Kidney (tissue), 22 donors: ENCODE measurements at places on chromosomes 12 and 14. TPM values are rescaled to one million over a fixed set of nuclear protein-coding genes. Genes with fewer than 3 reads are reported as not detected.

- no peaks in the 10 kb centered on the region for H3K36me3 ChIP-seq
- no peak for DNase-seq
- no peaks in the 10 kb centered on the region for H3K4me1 ChIP-seq
- no peak overlapping the region for H3K4me3 ChIP-seq
- H3K27ac ChIP-seq = no peak overlapping the region
- H3K27me3 ChIP-seq = no peaks in the 10 kb centered on the region
Observed at GRCh38 chr12:39095636-39096330, 190.4 kb upstream of the CPNE8 start.

DNA sequence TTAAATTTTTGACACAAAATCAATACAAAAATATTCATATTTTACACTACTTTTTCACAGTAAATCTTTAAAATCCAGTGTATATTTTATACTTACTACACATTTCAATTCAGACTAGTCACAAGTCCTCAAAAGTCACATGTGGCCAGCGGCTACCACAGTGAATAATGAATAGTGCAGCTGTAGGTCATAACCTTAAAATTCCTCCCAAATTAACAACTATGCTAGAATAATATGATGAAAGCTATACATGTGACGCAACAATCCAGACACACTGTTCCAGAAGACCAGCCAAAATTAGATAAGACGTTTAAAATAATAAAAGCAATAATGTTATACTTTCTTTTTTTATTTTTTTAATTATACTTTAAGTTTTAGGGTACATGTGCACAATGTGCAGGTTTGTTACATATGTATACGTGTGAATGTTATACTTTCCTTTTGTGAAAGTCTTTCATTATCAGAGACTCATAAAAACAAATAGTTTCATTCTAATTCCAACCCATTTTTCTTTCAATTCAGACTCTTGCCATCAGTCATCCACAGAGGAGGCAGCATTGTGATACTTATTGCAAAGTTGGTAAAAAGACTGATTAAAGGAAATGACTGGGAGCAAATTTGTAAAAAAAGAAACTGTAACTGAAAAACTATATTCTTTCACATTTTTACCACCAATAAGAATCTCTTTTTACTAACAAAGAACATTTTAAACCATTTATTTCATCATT is 67.0 kb downstream of the C2CD5 start:
- H3K36me3 ChIP-seq = peaks cover 5% of the 10 kb centered on the region
- no peak overlapping the region for H3K27ac ChIP-seq
- no peaks in the 10 kb centered on the region for H3K27me3 ChIP-seq
- H3K4me1 ChIP-seq = no peaks in the 10 kb centered on the region

- no peak for DNase-seq
- no peaks in the 10 kb centered on the region for H3K36me3 ChIP-seq
- no peaks in the 10 kb centered on the region for H3K4me1 ChIP-seq
- no peak overlapping the region for H3K27ac ChIP-seq
Observed at GRCh38 chr12:116481726-116482125, 77.5 kb upstream of the MAP1LC3B2 start.

- no peak overlapping the region for H3K4me3 ChIP-seq
- H3K36me3 ChIP-seq = no peaks in the 10 kb centered on the region
- no peaks in the 10 kb centered on the region for H3K27me3 ChIP-seq
- H3K27ac ChIP-seq = no peak overlapping the region
- no peaks in the 10 kb centered on the region for H3K4me1 ChIP-seq
Observed at GRCh38 chr12:58186914-58187313, 245.5 kb downstream of the ATP23 start.

DNA sequence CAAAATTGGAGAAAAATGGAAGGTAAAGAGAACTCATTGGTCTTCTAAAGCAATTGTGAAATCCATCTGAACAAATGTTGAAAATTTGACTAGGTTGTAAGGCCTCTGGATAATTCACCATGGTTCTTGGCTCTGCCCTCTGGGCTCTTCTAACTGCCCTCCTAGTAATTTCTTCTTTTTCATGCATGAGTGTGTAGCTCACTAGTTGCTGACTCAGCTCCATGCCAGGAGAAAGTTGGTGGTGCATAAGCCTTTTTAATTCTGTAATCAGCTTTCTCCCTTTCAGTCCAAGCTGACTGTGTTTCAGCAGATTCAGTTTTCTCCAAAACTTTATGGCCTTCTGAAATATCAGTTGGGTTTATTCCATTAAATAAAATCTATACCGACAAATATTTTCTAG is 877.8 kb upstream of the ATXN7L3B start:
- no peak for DNase-seq
- no peak overlapping the region for H3K27ac ChIP-seq
- H3K4me1 ChIP-seq = no peaks in the 10 kb centered on the region
- no peaks in the 10 kb centered on the region for H3K27me3 ChIP-seq
- no peaks in the 10 kb centered on the region for H3K36me3 ChIP-seq

DNA sequence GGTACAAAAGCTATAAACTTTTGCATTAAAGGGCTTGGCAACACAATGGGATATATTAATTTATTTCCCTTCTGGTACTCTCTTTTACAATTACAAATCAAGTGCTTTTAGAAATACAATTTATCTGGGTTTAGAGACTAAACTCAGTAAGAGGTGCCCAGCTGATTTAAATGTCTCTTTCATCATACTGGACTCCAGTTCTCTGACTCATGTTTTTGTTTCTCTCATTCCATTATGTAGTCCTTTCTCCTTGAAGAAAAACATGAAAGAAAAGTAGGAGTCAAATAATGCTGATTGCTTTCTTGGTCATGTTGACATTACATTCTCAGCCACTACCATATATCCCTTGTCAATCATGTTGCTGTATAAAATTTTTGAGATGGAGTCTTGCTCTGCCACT is 36.3 kb upstream of the CFL2 start:
- H3K27me3 ChIP-seq = no peaks in the 10 kb centered on the region
- DNase-seq = no peak
- H3K36me3 ChIP-seq = no peaks in the 10 kb centered on the region
- no peak overlapping the region for H3K27ac ChIP-seq
- no peak overlapping the region for H3K4me3 ChIP-seq

DNA sequence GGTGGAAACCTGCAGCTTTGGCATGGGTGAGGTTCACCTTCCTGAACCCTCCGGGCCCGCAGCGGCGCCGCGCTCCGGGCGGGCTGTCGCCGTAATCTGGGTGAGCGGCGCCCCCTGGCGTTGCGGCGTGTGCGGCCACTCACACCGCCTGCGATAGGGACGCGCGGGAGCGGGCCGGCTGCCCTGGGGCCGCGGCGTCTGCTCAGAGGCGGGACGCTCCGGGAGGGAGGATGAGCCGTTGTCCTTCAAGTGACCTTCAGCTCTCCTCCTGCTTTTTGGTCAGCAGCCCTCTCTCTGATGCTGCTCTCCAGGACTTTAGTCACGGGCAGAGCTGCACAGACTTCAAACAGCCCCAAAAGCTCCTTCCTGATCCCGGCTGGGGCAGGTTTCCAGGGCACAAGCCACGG is 211.7 kb upstream of the FKBP4 start:
- DNase-seq = peak; percentile 80
- no peaks in the 10 kb centered on the region for H3K27me3 ChIP-seq
- no peaks in the 10 kb centered on the region for H3K4me1 ChIP-seq
- H3K36me3 ChIP-seq = no peaks in the 10 kb centered on the region

GRCh38 chr12:96376865-96377264 is 23.4 kb downstream of the CDK17 start:
- no peak overlapping the region for H3K27ac ChIP-seq
- no peaks in the 10 kb centered on the region for H3K36me3 ChIP-seq
- no peak for DNase-seq
- H3K27me3 ChIP-seq = no peaks in the 10 kb centered on the region

The IFNG-AS1 gene
- total RNA-seq = 0.85 TPM

The ARG2 gene
- 19.2 TPM for total RNA-seq

The GPR65 gene
- total RNA-seq = 3.8 TPM

The FGD6 gene
- total RNA-seq = 19.8 TPM
